ENCODE measurements at places on chromosomes 4 and X.

DNA sequence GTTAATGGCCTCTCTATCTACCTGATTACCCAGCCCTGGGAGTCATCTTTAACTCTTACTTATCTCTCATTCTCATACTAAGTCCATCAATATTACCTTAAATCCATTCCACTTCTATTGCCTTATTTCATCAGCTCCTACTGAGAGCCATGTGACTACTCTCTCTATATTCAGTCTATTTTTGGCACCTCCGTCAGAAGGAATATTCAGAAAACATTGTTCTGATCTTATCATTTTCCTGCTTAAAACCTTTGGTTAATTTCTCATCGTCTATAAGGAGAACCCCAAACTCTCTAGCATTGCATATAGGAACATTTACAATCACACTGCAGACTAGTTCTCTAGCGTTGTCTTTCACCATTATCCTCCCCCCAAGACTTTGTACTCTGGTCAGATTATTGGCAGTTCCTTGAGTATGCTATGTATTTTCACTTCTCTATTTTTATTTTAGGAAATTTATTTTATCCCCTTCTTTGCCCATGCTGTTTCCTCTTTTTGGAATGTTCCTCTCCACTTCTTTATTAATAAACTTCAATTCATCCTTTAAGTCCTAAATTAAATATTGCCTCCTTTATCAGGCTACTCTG, 13.7 kb upstream of the AMMECR1 start:
- no peak for DNase-seq

DNA sequence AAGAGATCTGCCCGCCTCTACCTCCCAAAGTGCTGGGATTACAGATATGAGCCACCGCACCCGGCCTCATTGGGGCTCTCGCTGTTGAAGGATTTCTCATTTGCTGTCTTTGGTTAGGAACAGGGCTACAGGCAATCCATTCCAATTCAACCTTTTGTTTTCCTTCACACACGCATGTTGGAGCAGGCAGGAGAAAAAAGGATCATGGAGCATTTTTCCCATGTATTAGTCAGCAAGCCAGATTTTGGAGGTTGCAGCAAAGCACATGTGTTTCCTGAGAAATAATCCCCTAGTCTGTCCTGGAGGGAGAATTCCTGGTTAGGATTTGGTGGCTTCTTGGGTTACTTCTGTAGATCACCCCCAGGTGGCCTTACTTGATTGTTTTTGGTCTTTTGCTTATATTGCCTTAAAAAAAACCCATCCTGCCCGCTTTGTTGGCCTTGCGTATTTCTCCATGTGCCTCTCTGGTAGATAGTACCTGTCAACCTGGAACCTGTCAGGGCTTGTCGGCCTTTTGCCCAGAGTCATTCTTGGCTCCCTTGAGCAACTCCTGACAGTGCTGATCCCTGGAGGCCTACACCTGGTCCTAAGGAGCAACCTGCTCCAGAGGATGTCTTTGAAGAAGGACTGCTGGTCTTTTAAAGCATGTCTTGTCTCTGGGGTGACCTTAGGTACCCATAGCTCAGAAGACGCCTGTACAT, 82.4 kb upstream of the CLCN4 start:
- no peak for DNase-seq

DNA sequence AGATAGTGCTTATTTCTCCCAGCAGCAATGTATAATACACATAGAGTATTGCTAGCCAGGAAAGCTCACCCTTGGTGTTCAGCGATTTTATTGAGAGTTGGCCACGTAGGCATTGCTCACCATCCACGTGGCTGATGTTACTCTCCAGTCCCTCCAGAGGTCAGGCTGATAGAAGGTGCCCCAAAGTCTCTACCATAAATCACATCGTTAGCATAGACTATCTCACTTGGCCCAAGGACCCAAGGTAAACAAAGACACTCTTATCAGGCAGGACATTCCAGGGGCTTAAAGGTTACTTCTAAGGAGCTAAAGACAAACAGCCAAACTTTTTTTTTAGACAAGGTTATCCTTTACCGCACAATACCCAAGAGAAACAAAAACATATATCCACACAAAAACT, 30.3 kb upstream of the RGN start:
- DNase-seq = no peak

DNA sequence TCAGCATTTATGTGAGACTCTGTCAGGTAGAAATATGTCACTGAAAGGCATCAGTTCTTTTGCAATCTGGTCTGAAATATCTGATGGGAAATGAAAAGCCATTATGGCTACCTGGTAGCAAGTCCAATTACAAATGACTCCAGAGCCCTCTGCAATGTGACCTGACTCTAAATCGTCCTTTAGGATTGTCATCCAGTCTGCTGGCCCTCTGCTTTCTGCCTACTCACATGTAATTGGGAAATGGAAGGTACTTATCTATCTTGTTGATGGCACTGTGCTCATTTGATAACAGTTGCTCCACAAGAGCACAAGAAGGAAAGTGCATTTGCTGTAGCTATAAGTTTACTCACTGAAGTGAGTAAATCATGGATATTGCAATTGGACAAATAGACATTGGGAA, 799.8 kb downstream of the RAPGEF2 start:
- no peak for DNase-seq

DNA sequence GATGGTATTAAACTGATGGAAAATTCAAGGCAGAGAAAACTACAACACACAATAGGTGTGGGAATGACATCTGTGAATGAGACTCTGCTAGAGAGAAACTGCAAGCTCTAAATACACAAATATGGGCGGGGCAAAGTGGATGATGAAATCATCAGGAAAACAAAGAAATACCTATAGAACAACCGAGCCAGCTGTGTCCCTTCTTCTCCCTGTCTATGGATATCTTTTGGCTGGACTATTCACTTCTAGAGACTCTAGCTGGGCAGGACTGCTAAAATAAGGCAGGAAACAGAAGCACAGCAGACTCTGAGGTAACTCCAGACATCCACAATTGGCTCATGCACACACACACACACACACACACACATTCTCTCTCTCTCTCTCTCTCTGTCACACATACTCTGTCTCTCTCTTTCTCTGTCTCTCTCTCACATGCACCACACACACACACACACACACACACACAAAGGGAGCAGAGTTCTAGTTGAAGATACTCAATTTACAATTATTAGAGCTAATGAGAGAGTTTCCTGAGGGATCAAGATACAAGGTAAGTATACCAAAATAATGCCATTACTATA, 27.2 kb upstream of the EDNRA start:
- no peak for DNase-seq

- DNase-seq = no peak
These were observed 212.2 kb upstream of the GPRIN3 start for GRCh38 chr4:89519771-89520320.

DNA sequence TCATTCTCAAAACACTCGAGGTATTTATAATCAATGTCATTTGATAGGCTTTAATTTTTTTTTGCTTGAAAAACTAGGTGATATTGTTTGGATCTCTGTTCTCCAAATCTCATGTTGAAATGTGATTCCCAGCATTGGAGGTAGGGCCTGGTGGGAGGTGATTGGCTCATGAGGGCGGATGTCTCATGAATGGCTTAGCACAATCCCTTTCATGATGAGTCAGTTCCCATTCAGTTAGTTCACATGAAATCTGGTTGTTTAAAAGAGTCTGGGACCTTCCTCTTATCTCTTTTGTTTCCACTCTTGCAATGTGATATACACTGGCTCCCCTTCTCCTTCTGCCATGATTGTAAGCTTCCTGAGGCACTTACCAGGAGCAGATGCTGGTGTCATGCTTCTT, 638.7 kb downstream of the DMD start:
- no peak for DNase-seq

GRCh38 chrX:150456466-150456865, 93.3 kb downstream of the MAMLD1 start:
- no peak for DNase-seq

GRCh38 chr4:73967866-73968265, 14.0 kb downstream of the PF4 start:
- no peak for DNase-seq

DNA sequence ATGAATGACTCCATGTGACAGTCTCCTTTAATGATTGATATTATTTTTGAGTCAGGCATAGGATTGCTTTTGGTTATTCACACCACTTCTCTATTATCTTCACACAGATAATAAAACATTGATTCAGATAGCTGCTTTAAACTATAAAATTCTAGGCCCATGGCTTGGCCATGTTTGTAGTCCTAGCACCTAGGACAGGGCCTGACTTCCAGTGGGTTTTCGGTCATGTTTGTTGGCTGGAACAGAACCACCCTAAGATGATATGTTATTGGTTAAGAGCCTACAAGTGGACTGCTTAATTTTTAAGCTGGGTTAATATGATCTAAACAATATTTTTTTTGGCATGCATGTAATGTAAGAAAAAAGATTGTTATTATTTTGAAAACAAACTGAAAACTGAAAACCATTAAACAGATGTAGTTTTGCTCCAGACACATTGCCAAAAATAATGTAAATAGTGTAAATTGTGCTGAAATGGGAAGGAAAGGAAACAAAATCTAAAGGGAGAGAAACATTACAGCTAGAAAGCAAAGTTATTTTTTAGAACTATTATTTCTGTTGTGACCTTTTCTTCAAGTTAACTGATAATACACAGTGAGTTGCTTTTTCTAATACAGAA, 98.0 kb downstream of the FRAS1 start:
- no peak for DNase-seq

GRCh38 chrX:50865311-50865710, 45.2 kb upstream of the BMP15 start:
- DNase-seq = no peak

GRCh38 chr4:31334086-31334910, 614.1 kb downstream of the PCDH7 start:
- DNase-seq = no peak

DNA sequence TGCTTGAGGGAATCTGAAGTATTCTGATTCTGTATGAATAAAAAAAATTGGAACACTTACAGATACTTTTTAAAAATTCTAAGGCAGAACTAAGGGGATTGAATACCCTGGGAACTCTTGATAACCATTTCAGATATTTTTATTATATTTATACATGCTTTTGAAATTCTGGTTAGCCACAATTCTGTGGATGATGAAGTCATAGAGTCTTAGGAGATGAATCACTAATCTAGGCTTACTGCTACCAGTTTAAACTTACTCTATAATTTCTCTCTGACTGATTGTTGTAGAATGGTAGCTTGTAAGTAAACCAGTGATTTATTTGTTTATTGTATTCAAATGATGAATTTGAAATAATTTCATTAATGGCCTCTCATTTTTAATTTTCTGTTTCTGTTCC, 11.4 kb upstream of the SLAIN2 start:
- DNase-seq = no peak

DNA sequence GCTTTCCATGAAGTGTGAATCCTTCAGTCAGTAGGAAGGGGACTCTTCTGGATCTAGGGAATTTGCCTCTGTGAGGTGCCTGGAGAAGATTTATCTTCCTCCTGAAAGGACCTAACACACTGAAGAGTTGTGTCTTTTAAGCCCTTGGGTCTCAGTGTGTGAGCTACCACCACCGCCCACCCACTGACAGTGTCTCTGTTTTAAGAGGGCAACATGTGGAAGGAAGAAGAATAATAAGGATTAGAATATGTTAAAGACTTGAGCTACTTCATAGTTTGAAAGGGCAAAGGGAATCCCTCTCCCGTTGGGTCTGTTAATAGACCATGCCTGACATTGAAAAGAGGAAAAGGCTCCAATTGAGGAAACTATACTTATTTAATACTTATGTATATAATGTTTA, 64.3 kb upstream of the TLR2 start:
- no peak for DNase-seq

- no peak for DNase-seq
These were observed 88.0 kb downstream of the FNIP2 start for GRCh38 chr4:158856852-158857251.

DNA sequence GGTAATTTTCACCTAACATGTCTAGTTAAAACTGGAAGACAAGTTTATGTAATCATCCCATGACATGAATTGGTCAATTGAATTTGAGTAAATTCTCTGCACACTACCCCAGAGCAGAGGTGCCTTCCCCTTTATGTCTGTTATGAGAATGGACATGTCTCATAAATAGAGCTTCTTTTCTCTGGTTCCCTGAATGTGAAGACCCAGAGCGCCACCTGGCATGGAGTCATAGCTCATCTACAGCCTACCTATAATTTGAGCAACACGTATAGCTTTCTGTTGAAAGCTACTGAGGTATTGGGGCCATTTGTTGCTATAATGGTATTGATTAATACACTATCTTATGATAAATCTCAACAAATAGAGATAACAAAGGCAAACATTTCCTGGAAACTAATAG, 626.5 kb upstream of the GALNTL6 start:
- DNase-seq = no peak

- DNase-seq = no peak
These were observed 9.8 kb downstream of the ZFP92 start for GRCh38 chrX:153420851-153421599.

DNA sequence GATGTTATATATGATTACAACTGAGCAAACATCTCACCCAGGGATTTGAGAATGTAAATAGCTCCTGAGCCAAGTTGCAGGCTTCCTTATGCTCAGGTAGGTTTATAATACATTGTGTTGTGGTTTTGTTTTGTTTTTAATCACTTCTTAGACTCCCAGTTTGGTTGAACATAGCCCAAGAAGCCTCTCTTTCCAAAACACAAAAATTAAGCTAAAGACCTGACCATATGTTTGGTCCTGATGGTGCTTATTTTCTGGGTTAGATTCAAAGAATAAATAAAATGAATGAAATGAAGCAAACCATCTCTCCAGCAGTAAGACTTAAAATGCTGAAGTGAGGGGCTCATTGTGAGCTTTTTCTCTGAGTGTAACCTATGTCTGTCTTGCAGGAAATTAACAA, 93.5 kb downstream of the GRXCR1 start:
- DNase-seq = no peak

DNA sequence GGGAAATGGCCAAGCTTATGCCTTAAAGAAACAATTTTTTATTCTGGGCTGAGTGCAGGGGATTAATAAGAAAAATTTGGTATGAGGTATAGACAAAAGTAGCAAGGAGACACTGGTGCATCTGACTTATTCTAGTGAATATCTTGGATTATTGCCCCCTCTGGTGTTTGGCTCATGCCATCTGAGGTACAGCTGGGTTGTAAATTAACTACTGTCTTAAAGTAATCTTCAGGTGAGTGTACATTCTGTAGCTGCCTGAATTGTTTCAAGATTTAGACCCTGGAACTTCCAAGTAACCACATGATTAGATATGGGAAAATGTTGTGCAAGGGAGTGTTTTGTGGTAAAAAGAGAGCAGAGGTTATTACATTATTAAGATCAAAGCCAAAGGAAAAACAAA, 988.7 kb downstream of the FAM133A start:
- DNase-seq = no peak

GRCh38 chr4:119785963-119786362, 157.4 kb upstream of the PDE5A start:
- no peak for DNase-seq

Measured in SHP77 (cell line).